ENCODE measurements at places on chromosomes 4 and X. TPM values are rescaled to one million over a fixed set of nuclear protein-coding genes. Genes with fewer than 3 reads are reported as not detected.

TMPRSS11A gene
- not detected for total RNA-seq

ARSJ gene
- total RNA-seq: not detected

NPY2R gene
- total RNA-seq: not detected

MTNR1A gene
- total RNA-seq: not detected

Measured in activated CD4-positive, alpha-beta T cell treated with anti-CD3 and anti-CD28 coated beads, Interleukin-2, amount 10 ng/mL, durations not matched to agents 7 days and 5 days (primary cell).